ENCODE measurements at places on chromosomes 7 and 10. TPM values are rescaled to one million over a fixed set of nuclear protein-coding genes. Genes with fewer than 3 reads are reported as not detected.

Gene ANXA8L1
- total RNA-seq: not detected

Gene ITIH2
- not detected for total RNA-seq

Gene FAM25A
- not detected for total RNA-seq

Gene WNT2
- not detected for total RNA-seq

Gene HABP2
- 0.09 TPM for total RNA-seq

Gene MSS51
- 0.76 TPM for total RNA-seq

Gene CALN1
- 2.4 TPM for total RNA-seq

Gene SORBS1
- total RNA-seq: 3.7 TPM
